ENCODE measurements at places on chromosomes 7 and 10. TPM values are rescaled to one million over a fixed set of nuclear protein-coding genes. Genes with fewer than 3 reads are reported as not detected.
A peak's percentile ranks its signal among the peaks of the same experiment; 100 is the strongest.

Gene MYO3A
- polyA plus RNA-seq, result 0.38 TPM

Gene PRLHR
- not detected for polyA plus RNA-seq

Gene ZNF3
- polyA plus RNA-seq, result 34.7 TPM

Gene FAM25A
- polyA plus RNA-seq, result not detected

Gene TUBAL3
- polyA plus RNA-seq, result 0.07 TPM

Gene GPNMB
- polyA plus RNA-seq, result 34.1 TPM

- peak; percentile 79 for DNase-seq
Observed at GRCh38 chr10:30804478-30805055, 175.0 kb upstream of the LYZL2 start.

DNA sequence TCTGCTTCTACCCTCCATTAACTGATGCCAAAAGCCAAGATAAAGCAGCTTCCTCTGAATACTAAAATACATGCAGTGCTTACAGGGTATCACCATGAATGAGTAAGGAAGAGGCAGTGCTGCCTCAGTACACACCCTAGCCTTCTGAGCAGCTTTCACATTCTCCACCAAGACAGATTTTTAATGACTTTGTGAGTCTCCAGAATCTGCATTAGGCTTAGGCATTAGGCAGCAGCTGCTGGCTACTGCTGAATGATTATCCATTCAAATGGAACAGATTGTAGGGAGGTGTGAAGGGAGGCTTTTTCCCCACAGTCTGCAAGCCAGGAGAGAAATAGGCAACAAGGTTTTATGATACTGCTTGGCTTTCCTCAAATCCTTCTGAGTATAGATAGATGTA is 1226.7 kb upstream of the LRRN3 start:
- no peak for DNase-seq

DNA sequence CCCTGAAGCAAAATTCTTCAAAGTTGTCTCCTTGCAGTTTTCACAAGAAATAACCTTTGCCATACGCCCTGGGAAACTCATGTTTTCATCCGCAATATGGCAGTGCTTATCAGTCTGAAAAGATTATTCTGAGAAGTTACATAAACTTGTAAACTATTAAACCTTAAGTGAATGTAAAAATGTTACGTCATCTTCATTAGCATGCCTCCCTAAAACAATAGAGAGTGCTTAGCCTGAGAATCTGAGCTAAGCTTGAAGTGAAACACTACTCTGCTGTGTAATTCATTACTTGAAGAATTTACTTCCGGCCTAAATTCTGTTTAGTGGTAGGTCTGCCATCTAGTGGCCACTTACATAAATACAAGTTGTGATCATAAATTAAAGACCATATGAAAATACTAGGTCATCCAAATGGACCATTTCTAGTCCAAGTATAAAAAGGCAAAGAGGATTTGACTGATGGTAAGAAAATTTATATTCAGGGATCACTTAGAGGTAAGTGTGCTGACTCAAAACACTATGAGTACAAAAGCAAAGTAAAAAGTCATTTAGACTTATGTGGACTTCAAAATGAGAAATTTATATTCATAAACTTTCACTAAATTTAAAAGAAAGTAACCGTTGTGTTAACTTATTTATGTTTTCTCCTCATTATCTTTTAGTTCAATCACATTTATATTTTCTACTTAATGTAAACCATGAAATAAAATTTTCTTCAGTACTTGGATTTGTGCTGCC is 745.1 kb upstream of the LRRTM3 start:
- DNase-seq, result peak; percentile 68

GRCh38 chr7:25786936-25787335 is 365.1 kb upstream of the NFE2L3 start:
- no peak for DNase-seq

GRCh38 chr7:151810441-151811232 is 66.3 kb downstream of the PRKAG2 start:
- no peak for DNase-seq

GRCh38 chr10:47326306-47326926 is 4.2 kb downstream of the GDF2 start:
- DNase-seq, result no peak

DNA sequence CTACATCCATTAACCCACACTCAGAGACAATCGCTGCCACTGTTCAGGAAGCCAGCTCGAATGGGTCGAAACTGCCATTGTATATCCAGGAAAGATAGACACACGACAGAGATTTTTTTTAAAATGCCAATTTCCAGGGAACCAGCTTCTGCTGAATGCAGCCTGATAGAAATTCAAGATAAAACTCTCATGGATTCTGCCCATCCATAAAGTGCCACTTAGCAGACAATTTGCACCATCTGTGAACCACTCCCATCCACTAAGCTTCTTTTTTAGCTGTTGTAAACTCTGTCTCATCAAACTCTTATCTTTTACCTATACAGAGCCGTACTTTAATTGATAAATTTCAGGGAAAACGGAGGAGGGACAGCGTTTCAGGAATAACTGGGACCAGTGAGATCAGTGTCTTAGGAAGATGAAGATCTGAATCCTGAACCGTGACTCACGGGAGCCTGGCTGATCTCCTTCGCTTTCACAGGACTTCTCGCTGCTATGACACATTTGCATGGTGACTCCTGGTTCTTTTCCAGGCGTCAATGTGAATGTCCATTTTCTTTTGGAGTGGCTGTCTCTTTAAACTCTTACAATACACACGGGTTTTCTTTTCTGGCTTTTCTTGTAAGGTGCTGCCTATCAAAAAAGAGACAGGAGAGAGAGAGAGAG is 103.4 kb downstream of the FAM204A start:
- no peak for DNase-seq

GRCh38 chr10:74898201-74898976 is 72.0 kb downstream of the KAT6B start:
- DNase-seq, result no peak

DNA sequence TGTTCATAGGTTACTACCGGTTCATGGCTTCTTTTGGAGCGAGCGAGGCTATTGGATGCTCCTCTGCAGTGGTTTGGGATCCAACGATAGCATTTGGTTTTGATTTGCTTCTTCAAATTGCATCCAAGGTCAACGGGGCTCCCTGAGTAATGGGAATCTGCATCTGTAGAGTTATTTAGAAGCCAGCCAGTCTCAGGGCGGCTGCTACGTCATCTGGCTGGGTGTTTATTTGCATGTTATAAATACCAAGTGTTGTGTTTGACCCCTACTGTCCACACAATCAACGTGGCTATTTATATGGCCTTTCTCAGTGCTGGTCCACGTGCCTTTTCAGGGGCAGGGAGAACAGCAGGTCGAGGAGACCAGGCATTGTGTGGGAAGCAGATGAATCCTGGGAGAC is 137.7 kb downstream of the PRPF18 start:
- DNase-seq, result peak; percentile 84

GRCh38 chr7:1988533-1988930 is 244.2 kb downstream of the MAD1L1 start:
- DNase-seq, result no peak

DNA sequence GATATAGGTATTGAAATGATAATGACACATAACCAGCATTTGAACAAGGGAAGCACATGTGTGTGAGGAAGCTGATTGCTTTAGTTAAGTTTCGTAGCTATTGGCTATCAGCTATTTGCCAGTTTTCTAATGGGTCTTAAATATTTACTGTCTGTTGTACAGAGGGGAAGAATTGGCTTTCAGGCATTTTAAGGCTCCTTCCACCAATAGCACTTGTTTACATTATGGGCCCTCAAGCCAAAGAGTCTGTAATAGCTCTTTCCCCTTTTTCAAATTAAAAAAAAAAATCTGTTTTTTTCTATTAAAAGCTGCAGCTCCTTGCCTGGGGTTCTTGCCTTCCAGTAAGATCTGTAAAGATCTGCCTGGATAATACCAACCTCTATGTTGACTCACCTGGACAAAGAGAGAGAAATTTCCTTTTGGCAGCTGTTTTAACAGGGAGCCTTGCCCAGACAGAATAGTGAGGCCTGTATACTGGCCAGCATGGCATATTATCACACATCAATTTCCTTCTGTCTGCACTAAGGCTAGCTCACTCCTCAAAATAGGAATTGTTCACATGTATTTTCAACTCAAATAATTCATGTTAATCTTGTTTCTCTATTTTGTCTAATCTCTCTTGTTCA is 104.7 kb upstream of the LRGUK start:
- no peak for DNase-seq

- no peak for DNase-seq
Observed at GRCh38 chr10:33414841-33415240, 80.4 kb upstream of the NRP1 start.

DNA sequence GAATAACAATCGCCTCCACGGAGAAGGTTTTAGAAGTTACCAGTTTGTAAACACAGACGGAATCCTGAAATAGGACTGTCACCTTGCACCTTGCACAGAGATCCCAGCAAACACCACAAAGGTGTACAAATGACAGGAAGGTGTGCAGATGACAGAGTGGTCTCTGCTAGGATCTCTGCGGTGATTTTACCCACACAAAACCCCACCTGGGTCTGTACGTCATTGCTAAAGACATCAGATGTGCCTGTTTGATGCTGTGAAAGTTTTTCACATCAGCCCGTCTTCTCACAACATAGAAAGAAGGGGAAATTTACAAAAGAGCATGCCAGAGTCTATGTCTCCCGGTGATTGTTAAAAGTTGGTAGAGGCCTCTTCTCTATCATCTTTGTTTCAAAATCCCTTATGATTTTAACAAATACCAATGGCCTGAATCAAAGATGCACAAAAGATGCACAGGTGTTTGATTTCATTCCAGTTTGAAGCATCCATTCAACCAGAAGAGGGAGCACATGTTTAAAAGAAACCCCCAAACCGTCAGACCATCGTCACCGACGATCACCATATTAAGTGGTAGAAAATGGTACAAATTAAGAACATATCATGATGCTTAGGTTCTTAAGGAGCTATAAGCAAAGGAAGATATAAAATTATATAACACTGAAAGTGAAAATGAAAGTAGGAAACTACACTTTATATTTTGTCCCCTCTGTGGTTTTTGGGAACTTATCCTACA is 576.5 kb downstream of the PTPRN2 start:
- peak; percentile 9 for DNase-seq

DNA sequence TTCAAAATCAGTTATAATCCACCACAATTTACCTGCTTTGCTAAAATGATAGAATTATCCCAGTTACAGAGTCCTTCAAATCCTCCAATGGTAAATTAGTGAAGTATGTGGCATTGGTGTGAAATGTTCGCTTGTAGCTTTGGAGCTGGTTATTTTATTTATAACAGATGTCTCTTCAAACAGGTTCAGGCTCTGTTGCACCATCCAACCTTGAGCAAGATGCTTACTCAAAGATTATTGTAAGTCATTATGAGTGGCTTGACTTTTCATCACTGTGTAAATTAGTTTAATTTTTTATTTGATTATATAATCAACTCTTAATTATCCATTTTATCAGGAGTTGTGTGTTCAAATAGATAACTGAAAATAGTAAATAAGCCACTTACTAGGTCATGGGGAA is 99.4 kb downstream of the BTRC start:
- DNase-seq, result no peak

DNA sequence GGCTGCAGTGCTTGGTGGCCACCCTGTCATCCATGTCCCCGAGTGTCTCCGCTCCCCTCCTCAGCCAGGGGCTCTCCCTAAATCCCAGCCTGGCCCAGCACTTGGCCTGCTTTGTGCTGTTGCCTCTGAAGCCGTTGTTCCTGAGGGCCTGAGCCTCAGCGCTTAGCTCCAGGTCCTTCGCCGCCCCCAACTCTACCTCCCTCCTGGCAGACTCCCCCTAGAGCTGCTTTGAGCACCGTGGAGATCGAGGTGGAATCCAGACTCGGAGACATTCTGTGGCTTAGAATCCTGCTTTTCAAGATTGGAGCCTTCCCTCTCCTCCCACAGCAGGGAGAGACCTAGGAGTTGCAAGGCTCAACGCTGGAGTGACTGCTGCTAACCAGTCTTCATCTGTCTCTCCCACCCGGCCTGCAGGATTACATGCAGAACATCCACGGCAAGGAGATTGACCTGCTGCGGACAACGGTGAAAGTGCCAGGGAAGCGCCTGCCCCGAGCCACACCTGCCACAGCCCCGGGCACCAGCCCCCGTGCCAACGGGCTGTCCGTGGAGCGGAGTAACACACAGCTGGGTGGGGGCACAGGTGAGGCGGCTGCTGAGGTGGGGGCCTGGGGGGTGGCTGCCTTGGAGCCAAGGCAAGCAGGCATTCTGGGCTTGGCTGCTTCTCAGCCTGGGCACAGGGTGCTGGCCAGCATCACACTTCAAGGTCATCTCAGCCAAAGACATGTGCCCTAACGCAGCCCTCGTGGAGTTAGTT is 33.3 kb downstream of the GBX1 start:
- DNase-seq, result no peak

DNA sequence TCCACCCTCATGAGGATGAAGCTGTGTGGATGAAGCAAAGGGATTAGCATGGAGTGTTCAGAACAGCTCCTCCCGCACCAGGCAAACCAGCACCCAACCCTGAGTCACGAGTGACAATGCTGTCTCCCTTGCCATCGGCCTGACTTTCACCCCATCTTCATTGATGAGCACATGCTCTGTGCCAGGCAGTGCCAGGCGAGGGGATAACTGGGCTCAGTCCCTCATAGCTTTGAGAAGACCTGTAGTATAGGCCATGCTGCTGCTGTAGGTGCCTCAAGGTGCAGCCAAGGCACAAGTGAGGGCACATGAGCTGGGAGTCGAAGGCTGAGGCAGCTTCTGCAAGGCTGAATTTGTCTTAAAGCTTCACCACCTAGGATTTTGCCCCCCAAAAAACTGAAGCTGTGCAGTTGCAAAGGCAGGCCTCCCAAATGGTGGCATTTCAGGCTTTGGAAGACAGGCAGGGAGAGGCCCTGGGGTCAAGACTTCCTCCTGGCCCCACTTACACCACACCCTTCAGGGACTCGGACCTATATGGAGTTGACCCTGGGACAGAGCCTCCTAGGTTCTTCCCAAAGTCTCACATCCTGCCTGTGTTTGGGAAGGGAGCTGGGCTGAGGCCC is 54.2 kb upstream of the GDF10 start:
- no peak for DNase-seq

DNA sequence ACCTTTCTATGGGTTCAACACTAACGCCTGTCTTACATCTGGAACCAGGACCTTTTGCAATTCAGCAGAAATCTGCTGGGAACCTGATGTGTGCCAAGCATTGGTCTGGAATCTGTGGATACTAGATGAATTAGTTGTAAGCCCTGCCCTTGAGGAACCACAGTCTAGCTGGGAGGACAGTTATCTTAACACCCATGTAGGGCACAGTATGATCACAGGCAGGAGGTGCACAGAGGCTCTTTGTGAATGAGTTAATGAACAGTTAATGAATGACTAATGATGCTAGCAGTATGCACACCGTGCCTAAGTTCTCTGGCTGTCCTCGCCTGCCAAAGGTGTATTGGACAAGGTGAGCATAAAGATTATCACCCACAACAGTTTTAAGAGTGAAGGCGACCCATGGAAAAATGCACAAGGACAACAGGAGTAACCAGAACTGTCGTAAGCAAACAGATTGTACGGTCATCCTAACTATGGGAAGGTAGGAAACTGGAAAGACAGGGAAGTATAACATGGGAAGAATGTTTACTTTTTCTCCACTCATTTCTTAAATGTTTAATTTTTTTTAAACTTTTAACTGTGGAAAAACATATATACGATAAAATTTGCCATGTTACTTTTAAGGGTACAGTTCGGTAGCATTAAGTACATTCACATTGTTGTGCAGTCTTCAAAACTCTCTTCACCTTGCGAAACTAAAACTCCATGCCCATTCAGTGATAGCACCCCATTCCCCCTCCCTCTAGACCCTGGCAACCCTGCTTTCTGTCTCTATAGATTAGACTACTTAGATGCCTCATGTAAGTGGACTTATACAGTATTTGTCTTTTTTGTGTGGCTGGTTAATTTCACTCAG is 139.9 kb downstream of the CXCL12 start:
- no peak for DNase-seq

GRCh38 chr10:4945766-4946717 is 17.2 kb upstream of the AKR1C1 start:
- DNase-seq, result no peak

GRCh38 chr10:97923476-97923875 is 73.8 kb downstream of the GOLGA7B start:
- DNase-seq, result no peak
